Bladder microvascular endothelial cell (primary cell): ENCODE measurements at places on chromosomes 4 and X. TPM values are rescaled to one million over a fixed set of nuclear protein-coding genes. Genes with fewer than 3 reads are reported as not detected.

TMPRSS11D gene
- total RNA-seq = 0.16 TPM in 1 of 2 replicates, not detected in the other

KCNE5 gene
- under 0.01 and 0.06 TPM in 2 replicates for total RNA-seq

ALPK1 gene
- 4.2 and 5.3 TPM in 2 replicates for total RNA-seq

MAGEB10 gene
- total RNA-seq = not detected in 2 replicates

MAGEB17 gene
- total RNA-seq = not detected in 2 replicates

FANCB gene
- total RNA-seq = 4.2 and 5.1 TPM in 2 replicates

SH3D19 gene
- total RNA-seq = 31.4 and 59.7 TPM in 2 replicates

MAGEB5 gene
- not detected in 2 replicates for total RNA-seq

TLR6 gene
- total RNA-seq = 0.31 and 0.81 TPM in 2 replicates

TRO gene
- total RNA-seq = 0.65 and 4.7 TPM in 2 replicates

PDZD11 gene
- 30.0 and 31.4 TPM in 2 replicates for total RNA-seq
